ENCODE measurements at places on chromosomes 11 and 22.

- no peak for DNase-seq
These were observed 140.5 kb downstream of the TRIM44 start for GRCh38 chr11:35803115-35803514.

DNA sequence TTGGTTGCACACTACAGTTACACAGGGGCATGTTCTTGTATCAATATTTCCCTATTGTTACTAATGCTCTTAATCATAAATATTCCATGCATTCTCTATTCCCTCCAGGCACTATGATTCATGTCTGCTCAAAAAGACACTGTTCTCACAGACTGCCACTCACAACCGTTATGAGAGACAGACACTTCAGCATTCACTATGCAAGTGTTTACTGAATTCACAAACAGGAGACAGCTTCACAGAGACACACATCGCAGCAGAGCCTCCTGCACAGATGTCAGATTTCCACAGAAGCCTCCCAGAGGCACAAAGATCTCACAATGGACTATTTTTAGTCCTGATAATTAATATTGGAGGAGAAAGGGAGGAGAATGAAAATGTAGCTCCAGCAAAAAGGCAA is 930.4 kb downstream of the OPCML start:
- no peak for DNase-seq

GRCh38 chr22:27378311-27378800 is 423.2 kb downstream of the MN1 start:
- no peak for DNase-seq

DNA sequence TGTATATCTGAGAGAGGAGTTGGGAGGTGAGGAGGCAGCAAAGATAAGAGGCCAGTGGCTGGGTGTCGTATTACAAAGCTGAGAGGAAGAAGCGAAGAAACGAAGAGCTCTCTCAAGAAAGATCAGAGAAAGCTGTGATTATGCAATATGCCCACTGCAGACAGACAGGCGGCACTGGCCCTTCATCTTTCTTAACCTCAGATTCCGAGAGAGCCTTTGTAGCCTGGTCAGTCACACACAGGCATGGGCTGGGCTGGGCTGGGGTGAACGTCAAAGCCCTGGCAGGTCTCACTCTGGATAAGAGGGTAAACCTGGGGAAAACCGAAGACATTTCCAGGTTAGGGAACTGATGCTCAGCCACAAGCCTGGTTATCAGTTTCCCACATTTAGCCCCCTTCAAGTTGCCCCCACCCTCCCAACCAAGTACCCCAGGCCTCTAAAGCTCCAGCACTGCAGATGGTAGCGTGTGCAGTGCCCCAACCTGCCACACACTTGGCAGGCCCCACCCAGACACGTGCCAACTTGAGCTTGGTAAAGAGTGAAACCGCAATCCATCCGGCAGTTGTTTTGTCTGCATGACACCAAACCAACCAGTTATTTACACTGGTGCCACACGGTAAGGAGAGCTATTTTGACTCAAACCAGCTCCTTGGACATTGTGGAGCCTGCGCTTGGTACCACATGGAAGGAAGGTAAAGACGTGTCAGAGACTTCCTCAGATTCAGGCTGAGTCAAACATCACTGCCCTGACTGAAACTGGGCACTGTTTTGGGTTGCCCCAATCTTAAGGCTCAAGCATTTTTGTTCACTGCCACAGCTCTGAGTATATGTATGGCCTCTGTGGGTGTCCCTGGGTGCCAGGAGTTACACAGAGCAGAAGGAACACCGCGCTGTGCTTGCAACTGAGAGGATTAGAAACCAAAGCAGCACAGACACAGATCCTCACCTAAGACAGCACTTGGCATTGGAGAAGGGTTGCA is 135.9 kb downstream of the FDX1 start:
- no peak for DNase-seq

DNA sequence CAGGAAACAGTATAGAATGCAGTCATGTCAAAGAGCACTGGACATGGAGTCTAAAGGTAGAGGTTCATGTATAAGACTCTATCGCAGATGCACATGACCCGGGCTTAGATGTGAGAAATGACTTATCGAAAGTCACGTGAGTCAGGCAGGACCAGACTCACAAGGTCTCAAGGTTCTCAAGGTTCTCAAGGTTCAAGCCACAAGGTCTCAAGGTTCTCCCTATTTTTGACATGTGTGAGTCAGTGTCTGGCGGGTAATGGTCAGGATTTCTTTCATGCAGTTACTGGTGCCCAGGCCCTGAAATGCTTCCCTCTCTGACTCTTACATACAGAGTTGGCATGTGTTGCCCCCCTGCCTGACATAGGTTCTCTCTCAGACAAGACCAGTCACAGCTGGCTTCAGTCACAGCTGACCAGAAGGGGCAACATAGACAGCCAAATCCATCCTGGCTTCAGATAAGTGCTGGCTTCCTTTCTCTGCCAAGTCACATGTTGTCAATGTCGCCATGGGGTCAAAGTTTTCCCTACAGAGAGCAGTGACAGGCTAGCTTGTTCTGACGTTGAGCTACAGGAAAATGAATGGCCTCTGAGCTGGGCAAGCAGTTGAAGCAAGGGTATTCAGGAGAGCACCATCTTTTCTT is 10.1 kb downstream of the CSRP3 start:
- no peak for DNase-seq

DNA sequence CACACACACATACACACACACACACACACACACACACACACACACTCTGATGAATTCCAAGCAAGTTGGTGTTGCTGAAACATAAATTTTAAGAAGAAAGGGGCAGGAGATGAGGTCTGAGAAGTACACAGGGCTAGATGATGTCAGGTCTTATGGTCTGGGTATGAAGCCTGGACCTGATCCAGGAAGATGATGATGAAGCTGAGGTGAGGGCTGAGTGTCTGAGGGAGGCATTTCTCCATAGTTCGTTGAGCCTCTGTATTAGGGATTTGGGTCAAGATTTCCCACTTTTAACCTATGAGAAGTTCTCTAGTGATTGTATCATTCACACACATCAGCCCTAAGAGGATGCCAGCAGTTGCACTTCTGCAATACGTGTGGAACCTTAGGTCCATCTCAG is 32.6 kb downstream of the KREMEN1 start:
- no peak for DNase-seq

DNA sequence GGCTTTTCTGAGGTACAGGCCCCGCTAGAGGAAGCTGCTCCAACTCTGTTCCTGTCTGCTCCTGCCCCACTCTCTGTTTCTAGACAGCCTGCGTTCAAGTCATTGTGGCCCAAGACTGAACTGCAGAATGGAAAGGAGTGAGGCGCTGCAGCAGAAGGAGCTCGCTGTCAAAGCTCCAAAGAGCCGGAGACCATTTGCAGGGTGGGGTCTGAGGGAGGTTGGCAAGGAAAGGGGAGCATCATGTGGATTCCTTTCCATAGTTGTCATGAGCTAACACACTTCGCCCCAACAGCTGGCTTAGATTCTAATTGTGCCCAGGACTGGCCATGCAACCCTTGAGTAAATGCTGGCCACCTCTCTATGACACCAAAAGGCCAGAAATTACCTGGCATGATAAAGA is 18.8 kb downstream of the APOL4 start:
- no peak for DNase-seq

DNA sequence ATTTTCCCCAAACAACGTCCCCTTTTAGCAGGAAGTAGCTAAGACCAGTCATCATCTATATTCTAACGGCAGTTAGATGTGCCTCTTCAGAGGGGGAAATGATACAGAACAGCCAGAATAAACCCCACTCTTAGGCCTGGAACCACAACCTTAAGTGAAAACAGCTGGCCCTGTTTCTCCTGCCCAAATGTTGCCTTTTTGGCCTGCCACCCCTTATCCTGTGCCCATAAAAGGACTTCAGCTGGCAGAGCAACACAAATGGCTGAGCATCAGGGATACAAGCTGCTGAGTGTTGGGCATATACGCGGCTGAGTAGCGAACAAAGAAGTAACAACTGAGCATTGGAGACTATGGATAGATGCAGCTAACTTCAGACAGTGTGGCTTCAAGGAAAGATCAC is 1491.4 kb downstream of the LRRC4C start:
- DNase-seq, result no peak

- DNase-seq, result peak; percentile 77
These were observed at the start of gene CAPN1 for GRCh38 chr11:65181569-65182257. Gene CAPN1 (plus strand): TSS chr11:65181928. CDS start chr11:65182702, 774 bp downstream.

DNA sequence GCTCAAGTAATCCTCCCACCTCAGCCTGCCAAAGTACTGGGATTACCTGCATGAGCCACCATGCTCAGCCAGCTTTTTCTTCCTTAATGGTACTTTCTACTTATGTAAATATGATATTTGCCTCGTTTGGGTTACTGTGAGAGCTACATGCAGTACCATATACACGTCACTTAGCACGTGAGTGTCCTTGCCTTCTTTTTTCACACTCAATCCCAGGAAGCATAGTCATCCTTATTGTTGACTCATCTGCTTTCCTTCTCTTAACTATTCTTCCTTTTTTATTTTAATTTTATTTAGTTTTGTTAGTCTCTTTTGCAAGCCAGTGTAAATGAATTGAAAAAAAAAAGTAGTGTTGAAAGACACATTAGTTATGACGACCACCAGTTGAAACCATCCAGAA is 205.9 kb downstream of the HIPK3 start:
- DNase-seq, result no peak

DNA sequence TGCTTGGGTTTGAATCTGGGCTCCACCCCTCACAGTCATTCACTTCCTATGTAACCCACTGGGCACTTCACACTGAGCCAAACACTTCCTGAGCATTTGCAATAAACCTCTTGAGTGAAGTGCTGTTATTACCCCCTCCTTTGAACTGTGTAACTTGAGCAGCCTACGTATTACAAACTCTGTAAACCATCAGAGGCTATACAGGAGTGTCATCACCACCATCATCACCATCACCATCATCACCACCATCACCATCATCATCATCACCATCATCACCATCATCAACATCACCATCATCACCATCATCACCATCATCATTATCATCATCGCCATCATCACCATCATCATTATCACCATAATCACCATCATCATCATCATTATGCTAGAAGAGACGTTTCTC is 18.4 kb downstream of the RTL6 start:
- no peak for DNase-seq

DNA sequence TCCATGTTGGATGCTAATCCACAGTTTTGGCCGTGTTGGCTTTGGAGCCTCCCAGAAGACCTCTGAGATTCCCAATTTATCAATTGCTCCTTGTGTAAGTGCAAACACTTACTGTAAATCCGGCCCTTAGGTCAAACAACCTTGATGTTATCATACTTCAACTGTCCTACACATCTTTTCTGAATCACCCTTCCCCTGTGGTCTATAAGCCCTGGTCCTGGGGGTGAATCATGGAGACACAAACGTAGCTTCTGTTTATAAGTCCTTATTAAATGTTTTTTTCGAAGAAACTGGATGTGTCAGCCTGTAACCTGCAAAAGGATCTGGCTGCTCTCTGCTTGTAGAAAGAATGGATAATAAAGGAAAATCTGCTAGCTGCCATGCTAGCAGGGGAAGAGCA is 1.7 kb upstream of the IL10RA start:
- DNase-seq, result no peak

- no peak for DNase-seq
These were observed 591.2 kb downstream of the INSC start for GRCh38 chr11:15705891-15706290.

GRCh38 chr11:31214372-31214771 is 155.2 kb downstream of the DCDC1 start:
- DNase-seq, result no peak

DNA sequence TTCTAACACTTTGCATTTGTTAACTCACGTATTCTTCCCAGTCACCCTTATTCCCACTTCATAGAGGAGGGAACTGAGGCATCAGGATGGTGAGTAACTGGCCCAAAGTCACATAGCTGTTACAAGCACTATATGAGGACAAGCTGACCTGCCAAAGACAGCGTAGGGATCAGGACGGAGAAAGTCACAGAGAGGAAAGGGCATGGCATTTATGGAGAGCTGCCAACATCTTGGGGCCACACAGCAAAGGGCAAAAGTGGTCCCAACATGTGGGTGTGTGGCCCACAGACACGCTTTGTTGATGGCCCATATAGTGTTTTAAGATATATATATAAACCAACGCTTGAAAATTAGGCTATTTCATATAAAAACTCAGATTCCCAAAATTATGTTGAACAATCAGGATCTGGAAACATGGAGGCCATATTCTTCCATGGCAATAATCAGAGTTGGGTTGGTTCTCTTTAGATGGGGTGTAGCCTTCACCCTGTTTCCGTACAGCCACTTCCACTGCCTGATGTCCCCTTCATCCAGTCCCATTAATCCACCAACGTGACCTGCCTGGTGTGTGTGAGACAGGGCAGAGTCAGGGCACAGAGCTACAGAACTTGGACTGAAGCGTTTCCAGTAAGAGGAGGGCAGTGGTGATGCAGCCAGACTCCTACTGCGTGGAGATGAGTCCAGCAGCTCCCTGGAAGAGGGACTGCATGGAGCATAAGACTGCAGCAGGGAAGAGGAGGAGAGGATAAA is 39.9 kb upstream of the CD5 start:
- peak; percentile 11 for DNase-seq

DNA sequence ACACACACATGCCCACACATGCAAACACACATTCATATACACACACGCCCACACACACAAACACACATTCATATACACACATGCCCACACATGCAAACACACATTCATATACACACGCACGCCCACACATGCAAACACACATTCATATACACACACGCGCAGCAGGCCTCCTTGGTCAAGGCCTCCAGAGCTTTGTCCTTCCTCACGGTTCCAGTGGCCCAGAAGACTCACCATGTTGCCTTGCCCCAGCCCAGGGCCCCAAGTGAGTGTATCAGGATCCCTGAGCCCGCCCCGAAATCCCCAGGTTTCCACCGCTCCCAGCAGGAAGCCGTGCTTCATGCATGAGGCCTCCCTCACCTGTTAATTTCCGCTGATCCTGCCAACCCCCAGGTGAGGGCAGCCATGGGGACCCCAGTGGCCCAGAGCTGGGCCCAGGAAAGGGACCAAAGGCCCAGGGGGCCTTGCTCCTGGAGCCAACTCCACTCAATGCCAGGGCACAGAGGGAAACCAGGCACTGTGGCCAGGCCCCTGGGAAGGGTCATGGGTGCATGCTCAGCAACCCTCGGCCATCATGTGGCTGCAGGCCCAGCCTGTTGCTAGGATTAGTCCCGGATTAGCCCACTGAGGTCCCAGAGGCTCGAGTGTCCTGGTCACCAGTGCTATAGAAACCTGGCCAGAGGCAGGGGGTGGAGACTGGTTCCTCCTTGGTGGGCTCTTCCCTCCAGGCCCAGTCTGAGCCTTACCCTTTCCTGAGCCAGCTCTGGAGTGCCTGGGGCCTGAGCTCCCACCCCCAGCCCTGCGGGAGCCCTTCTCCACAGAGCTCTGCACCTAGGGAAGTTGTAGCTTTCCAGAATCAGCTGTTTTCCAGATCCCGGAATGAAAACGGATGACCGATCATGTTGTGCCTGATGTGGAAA is 34.4 kb downstream of the IGF2 start:
- no peak for DNase-seq

DNA sequence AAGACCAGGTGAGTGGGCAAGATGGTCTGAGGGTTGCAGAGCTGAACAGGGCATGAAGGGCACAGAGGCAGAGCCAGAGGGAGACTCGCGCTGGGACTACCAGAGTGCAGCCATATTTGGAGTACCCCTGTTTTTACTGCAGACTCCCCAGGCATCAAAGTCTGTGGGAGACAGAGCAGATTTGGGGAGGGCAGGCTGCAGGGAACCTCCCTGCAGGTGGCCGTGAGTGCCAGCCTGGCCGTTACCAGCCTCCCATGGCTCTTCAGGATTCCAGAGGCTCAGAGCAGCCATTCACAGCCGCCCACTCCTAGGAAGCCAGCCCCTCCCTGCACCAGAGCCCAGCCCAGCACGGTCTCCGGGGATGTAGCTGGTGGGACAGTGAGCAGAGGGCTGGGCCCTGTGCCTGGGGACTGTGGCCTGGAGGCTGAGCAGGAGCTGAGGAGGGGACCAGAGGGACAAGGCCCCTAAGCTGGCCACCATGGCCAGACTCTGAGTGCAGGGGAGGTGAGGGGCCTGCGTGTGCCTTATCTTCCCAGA is at the start of gene SEPTIN3:
TSS of gene SEPTIN3 (plus strand) at position 334 of the 537 bp plus-strand sequence. CDS start 2,050 bp downstream, outside the sequence.
- DNase-seq, result no peak

All from stimulated activated naive CD8-positive, alpha-beta T cell treated with anti-CD3 and anti-CD28 coated beads, Interleukin-15, amount 100 ng/mL, for 72 hours (primary cell).